CD4-positive, alpha-beta T cell treated with Interleukin-4 for 1 hour (primary cell): ENCODE measurements at places on chromosomes 11 and 22.

DNA sequence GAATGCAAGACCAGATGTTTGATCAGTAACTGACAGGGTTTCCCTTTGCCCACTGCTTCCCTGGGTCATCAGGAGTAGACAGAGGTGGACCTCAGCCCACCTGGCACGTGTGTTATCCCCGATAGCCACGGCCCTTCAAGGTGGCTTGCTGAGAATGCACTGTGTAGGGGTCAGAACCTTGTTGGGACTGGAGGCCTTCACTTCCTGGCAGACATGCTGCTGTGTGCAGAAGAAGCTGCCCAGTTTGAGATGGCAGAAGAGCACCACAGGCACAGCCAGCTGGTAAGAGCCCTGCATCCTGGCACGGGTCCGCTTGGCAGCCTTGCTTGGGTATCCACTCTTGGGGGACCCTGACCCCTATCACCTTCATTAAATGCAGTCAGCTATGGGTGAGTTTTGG lies 81.8 kb downstream of the SFI1 start:
- no peak for DNase-seq

GRCh38 chr11:12094872-12095800 lies 15.3 kb upstream of the MICAL2 start:
- DNase-seq = no peak

DNA sequence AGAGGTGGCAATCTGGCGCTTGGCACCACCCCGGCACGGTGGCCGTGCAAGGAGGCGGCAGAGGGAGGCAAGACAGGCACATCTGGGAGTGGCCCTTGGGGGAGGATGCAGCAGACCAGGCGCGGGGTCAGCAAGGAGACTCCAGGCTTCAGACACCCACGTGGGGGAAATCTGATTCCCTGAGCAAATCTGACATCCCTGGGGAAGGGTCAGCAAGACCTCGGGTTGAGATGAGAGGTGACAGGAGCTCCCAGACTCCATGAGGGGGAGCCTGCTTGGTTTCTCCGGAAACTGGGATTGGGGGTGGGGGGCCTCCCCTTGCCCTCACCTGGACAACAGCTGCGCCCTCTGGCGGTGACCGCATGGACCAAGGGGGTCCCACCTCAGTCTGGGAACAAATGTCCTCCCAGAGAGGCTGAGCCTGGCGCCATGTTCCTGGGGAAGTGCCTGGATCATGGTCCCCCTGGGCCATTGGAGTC lies 4.0 kb upstream of the RCOR2 start:
- DNase-seq = peak; percentile 25

DNA sequence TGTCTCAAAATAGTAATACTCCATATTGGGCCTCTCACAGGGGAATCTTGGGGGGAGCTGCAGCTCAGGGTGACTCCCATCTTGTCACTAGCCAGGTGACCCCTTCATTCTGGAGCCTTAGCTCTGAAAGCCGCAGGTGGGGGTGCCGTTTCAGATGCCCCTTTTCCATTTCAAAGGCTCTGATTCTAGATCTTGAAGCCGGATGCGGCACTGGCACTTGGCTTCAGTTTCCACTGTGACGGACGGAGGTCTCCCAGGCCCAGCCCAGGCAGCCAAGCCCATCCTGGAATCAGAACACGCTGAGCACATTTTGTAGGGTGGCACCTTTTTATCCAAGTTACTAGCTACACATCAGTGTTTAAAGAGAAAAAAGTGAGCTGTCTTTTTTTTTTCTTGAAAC lies 6.4 kb downstream of the BIK start:
- DNase-seq = no peak

- no peak for DNase-seq
Observed at GRCh38 chr11:108975641-108976071, 310.8 kb downstream of the DDX10 start.

DNA sequence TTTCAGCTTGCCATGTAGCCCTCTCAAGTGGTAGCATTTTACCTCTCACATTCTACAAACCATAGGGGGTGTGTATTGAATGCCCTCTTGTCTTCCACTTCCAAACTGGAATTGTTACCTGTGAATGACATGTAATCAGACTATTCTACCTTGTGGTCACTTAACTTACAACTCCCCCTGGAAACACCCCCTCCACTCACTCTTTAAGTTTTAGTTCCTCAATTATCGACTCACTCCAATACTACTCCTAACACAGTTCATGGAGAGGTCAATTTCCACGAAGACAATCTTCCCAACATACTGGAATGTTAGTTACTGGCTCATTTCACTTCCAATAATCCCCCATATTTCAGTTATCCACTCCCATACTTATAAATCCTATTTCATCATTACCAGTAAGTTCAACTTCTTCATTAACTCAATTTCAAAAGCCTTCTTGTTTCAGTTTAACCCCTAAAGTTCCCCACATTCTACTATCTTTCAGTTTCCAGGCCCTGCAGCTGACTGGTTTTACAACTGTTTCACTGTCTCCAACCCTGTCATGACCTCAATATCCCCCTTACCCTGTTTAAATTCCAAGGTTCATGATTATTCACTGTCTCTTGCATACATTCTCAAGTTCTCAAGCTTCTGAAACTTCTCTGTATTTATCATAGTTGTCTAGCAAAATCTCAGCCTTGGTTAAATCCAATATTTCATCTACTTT lies 92.5 kb downstream of the C11orf87 start:
- no peak for DNase-seq

- no peak for DNase-seq
Observed at GRCh38 chr22:22086501-22087158, 104.0 kb upstream of the TOP3B start.

GRCh38 chr11:2462543-2462985 lies 17.8 kb downstream of the KCNQ1 start:
- DNase-seq = no peak

- DNase-seq = peak; percentile 39
Observed at GRCh38 chr11:118012083-118012669, 26.0 kb downstream of the IL10RA start.

- DNase-seq = no peak
Observed at GRCh38 chr11:107991868-107992414, 16.8 kb upstream of the CUL5 start.

DNA sequence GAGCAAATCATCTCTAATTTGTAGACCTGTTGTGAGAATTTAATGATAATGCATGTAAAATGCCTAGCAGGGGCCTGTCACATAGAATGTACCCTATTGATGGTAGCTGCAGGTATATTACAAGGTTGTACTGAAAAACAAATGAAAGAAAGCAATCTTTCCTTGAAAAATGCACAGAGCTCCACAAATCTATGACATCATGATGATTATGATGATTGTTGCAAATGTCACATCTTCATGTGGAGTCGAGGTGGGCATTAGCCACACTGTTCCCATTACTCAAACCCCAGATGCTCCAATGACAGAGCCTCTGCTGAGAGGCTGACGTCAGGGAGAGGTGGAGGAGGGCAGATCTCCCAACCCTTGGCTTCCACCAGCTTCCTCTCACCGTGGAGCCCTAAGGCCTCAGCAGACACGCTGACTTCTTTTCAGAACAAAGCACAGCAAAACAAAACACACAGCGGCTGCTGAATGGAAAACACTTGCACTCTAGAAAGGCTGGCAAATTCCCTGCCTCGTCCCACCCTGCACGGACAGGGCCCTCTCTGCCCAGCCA lies 298.3 kb downstream of the KIRREL3 start:
- no peak for DNase-seq

DNA sequence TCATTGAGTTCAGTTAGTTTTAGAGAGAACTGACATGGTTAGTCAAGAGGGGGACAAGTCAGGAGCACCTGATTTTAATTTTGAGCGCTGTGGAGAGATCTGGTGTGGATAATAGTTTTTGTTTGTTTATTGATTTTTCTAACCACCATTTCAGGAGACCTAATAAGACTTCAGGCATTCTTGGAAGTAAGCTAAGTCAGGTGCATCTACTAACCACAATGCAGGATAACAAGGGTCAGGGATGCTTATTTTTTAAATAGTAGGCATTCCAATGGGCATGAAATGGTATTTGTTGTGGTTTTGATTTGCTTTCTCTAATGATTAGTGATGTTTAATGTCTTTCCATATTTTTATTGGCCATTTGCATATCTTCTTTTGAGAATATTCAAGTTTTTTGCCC lies 212.1 kb downstream of the NAV2 start:
- no peak for DNase-seq

DNA sequence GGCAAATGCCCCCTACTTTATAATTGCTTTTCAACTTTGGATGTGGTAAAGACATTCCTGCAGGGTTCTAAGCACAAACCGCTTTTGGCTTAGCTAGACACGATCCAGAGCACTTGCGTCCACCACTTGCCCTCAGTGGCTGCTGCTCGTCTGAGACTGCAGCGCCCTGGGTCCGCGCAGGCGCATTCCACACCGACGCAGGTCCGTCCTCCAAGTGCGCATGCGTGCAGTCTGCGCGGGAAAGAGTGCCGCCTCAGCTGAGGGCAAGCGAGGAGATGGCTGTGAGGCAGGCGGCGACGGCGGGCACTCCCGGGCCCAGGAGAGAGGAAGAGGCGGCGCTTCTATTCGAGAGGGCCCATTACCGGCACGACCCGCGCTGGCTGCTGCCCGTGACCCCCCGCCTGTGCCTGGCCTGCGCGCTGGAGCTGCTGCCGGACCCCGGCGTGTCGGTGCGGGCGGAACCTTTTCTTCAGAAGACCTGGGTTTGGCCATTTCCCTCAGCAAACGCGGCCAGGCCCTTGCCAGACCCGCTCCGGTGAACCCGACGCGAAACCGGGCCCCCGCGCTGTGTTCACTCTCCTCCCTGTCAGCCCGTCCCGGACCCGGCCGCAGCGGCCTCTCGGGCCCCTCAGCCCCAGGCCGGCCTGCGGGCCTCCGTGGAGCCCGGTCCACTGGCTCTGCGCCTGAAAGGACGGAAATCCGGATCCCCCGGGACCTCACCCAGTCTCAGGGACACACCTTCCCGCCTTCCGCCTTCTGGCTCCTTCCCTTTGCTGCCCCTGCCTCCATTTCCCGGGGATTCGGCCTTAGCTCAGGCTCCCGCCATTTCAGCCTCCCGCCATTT lies at the start of gene MEI1:
Gene MEI1, plus strand, starts transcription at position 240 of the 844 bp plus-strand sequence. Its CDS starts 36 bp downstream, at position 276.
- peak; percentile 92 for DNase-seq

GRCh38 chr11:42255906-42256305 lies 796.5 kb upstream of the LRRC4C start:
- no peak for DNase-seq

GRCh38 chr11:112518371-112518770 lies 257.7 kb upstream of the PLET1 start:
- no peak for DNase-seq

DNA sequence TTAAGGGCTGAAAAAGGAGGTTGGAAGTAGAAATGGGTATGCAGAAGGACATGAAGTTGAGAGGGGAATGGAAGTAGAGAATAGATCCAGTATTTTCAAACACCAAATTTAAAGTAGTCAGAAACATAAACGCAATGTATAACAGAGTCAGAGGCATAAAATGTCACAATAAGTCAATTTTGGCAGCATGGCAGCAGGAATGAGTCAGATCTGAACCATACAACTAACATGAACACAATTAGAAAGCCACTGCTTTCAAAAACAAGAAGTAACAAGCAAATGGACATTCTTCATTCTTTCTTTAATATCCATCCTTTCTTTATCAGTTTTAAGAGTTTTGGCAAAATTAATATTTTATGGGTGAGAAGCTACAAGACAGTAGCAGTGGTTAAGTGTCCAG lies 2.5 kb downstream of the CHORDC1 start:
- DNase-seq = no peak

DNA sequence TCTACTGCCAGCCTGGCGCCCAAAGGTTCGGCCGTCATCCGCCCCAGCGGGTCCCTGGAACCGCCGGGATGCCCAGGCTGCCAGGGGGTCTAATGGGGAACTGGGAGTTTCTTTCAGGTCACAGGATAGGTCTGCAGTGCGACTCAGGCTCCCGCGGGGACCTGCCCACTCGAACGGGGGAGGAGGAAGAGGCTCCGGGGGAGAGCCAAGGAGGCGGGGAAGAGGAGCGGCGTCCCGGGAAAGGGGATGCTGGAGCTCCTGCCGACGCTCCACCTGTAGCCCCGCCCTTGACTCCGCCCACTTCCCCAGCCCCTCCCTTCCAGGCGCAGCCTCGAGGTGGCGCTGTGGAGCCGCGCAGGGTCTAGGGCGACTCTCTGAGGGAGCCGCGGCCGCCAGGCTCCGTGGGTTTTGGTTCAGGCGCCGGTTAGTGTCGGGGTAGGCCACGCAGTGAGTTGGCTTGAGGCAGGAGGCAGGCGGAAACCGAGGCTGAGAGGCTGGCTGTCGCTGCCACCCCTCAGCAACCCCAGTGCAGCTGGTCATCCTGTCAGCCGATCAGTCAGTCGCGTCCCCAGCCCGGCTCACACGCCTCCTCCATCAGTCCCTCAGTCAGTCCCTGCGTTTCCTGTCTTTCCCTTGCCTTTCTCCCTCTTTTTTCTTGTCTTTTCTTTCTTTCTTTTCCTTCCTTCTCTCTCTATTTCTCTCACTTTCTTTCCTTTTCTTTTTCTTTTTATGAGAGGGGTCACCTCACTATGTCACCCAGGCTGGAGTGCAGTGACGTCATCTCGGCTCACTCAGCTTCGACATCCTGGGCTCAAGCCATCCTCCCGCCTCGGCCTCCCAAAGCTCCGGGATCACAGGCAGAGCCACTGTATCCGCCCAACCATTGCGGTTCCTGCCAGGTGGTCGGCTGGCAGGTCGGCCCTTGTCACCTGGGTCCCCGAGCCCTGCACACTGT lies 26.4 kb downstream of the YWHAH start:
- DNase-seq = peak; percentile 85

GRCh38 chr22:32985899-32986765 lies 72.0 kb downstream of the SYN3 start:
- DNase-seq = peak; percentile 33

DNA sequence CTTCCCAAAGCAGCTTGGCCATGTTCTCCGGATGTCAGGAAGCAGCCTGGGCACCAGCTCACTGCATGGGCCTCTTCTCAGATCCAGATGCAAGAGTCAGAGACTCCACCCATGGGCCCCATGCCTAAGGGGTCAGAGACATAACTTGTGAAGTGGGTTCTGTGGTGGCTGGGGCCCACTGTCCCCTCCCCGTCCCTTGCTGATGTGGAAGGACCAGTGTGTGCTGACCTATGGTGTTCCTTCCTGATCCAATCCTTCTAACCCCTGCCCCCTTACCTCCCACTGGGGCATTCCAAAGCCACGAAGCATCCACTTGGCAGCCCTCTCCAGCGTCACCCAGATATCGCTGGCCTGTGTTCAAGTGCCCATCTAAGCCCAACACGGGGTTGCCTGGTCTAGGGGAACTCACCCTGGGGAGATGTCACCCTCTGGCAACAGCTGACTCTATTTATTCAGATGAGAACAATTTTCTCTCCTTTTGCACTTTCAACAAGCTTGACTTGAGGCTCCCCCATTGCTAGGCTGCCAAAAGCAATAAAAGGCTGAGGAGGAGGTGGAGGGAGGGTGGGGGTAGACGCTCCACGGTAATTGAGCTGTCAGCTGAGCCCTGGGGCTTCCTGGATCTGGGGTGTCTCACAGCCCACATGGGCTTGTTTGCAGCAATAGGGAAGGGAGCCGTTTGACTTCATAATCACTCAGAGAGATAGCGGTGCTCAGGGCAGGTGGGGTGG lies 158.5 kb downstream of the ADAMTS15 start:
- DNase-seq = no peak
